Stimulated activated CD4-positive, alpha-beta T cell treated with anti-CD3 and anti-CD28 coated beads, Interleukin-4, amount 100 ng/mL, for 24 hours (primary cell): ENCODE measurements at places on chromosomes 6 and 20.

GRCh38 chr6:13868236-13868635, 53.9 kb upstream of the MCUR1 start:
- no peak for DNase-seq

DNA sequence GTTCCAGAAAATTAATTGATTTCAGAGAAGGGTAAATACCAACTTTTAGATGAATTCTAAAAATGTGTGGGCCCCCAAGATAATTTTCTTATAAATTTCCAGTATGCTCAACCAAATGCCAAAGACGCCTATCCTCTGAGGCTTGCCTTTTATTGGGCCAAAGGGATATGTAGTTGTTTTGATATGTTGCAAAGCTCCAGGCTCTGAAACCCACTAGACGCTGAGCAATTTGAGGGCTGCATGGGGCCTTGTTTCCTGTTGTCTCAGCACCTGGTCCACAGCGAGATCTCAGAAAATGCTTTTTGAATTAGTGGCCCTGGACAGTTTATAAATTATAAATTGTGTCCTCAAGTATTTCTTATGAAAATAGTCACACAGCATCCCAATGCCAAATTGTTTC, 397.2 kb downstream of the SAMD5 start:
- no peak for DNase-seq

DNA sequence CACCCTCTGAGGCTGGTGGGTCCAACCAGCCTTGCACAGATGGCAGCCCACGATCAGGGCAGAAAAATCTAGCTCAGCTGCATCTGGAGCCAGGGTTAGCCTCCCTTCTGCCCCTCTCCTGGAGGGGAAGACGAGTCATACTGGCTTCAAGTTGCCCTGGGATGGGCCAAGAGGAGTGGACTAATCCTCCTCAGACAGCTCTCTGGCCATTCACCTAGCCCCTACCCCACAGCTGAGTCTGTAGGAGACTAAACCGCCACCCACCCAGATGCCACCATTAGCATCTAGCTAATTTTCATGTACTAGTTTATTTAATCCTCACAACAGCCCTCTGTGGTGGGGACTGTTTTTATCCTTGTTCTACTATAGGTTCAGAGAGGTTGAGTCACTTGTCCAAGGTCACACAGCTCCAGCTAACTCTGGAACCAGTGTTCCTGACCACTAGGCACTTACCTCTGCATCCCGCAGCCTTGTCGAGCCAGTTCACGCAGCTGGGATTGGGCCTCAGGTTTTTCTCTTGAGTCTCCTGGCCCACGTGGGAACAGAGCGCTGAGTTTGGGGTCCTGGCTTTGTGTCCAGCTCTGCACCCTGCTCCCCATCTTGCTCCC, 48.5 kb upstream of the CCDC167 start:
- no peak for DNase-seq

DNA sequence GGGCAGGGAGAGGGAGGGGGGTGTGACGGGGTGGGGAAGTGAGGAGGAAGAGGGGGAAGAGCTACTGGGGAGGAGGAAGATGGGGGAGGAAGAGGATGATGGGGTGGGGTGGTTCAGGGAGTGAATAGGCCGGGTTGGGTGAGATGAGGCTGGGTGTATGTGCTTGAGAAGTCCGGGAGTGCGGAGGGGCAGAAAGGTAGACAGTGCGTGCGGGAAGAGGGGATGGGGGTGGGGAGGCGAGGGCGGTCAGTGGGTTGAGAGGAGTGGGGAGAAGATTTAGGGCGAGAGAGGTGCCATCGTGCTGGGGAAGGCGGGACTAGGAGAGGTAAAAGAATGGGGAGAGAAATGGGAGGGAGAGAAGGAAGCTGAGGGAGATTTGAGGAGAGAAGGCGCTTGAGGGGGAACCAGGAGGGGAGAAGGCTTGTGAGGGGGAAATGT, 30.9 kb upstream of the NOTCH4 start:
- no peak for DNase-seq

DNA sequence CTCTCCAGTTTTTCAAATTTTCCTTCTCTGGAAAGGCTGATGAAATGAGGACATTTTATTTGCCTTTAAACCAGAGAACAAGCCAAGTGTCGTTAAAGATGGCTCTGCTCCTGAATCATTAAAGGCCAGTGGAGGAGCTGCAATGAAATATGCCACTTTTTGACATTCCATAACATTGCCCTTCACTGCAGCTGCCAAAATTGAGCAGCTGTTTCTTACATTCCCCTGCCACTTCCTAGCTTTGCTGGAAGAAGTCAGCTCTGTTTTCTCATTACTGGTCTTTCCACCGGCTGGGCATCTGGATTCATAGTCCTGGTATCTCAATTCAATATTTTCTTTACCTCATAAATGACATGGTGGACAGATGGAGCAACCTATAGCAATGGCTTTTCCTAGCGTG, 45.5 kb upstream of the NRN1 start:
- DNase-seq: no peak

DNA sequence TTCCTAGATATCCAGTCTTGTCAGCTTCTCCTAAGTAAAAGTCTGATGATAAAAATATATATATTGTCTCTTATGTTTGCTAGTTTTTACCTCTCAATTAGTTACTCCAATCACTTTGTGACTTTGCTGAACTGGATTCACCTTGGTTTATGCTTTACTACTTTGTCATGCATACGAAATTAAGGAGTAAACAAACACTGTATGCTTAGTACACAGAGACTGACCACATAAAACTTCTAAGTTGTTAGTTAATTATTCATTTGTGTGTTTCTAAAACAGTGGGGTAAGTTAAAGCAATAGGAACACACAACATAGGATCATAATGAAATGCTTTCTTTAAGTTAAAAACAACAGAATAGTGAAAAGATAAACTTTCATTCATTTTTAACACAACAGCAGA, 877.3 kb upstream of the MAP3K7 start:
- no peak for DNase-seq

DNA sequence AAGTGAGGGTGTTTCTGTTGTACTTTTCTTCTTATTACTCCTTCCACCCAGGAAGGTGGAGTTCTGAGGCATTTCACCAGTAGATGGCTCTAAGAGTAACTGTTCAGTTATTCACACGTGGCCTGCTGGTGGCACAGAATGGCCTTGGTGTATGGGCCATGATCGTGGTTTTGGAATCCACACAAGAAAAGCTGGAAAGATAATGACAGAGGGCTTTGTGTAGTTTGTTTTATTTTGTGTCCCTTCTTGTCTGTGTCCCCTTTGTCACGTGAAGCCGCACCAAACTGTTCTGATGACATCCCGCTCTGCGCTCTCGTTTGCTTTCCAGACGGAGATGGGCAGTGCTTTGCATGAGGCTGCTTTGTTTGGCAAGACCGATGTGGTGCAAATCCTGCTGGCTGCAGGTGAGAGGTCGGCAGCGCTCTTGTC, 93.4 kb downstream of the ANKS1A start:
- no peak for DNase-seq

- DNase-seq: no peak
Observed at GRCh38 chr6:105564121-105564902, 161.4 kb upstream of the PREP start.

GRCh38 chr20:58277578-58278472, 31.7 kb upstream of the RAB22A start:
- DNase-seq: no peak

DNA sequence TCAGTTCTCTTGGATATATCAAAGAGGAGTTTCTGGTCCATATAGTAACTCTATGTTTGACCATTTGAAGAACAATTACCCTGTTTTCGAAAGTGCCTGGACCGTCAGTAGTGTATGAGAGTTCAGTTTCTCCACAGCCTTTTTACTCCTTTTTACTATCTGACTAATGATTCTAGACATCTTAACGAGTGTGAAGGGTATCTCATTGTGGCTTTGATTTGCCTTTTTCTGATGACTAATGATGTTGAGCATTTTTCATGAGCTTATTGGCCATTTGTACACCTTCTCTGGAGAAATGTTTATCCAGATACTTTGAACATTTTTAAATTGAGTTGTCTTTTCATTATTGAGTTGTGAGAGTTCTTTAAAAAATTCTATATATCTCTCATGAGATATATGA, 114.9 kb upstream of the ATXN1 start:
- no peak for DNase-seq

DNA sequence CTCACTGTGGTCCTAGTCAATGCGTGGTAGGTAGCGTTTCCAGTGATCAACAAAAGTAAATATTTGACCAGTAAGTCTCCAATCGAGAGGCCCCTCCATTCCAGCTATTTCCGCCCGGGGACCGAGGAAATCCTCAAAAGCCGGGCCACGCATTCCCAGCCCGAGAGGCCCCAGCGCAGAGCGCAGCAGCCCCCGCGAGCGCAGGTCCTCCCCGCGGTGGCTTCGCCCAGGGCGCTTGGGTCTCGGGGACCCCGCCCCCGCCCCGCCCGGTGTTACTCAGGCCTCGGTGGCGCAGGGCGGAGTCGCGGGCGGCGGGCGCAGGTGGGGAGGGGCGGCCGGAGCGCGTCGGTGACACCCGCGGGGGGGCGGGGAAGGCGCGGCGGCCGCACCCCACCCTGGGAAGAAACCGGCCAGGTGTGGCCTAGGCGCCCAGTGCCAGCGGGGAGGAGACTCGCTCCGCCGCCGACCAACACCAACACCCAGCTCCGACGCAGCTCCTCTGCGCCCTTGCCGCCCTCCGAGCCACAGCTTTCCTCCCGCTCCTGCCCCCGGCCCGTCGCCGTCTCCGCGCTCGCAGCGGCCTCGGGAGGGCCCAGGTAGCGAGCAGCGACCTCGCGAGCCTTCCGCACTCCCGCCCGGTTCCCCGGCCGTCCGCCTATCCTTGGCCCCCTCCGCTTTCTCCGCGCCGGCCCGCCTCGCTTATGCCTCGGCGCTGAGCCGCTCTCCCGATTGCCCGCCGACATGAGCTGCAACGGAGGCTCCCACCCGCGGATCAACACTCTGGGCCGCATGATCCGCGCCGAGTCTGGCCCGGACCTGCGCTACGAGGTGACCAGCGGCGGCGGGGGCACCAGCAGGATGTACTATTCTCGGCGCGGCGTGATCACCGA, at the start of gene DSP:
TSS of gene DSP (plus strand) at position 497 of the 890 bp plus-strand sequence. CDS start at position 742, 245 bp downstream.
- no peak for DNase-seq

GRCh38 chr6:160069050-160069454, 52.6 kb upstream of the SLC22A1 start:
- peak; percentile 8 for DNase-seq

- no peak for DNase-seq
Observed at GRCh38 chr6:109002051-109002697, 92.5 kb downstream of the SESN1 start.

GRCh38 chr20:31717478-31718201, 5.0 kb downstream of the BCL2L1 start:
- DNase-seq: peak; percentile 51

DNA sequence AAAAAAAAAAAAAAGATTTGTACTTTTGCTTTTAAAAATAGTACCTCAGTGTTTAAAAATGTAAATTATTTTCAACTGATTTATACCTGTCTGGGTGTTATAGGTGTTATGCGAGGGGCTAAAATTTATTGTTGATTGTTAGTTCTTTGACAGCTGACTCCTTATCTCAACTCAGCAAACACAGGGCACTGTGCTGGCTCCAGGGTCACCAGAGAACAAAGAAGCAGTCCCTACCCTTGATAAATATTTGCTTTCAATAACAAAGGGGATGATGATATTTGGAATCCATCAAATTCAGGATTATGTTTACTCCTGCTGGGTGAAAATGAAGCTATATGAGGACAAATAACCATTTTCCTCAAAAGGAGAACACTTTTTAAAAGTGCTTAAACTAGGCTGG, 34.2 kb upstream of the KAT14 start:
- no peak for DNase-seq

DNA sequence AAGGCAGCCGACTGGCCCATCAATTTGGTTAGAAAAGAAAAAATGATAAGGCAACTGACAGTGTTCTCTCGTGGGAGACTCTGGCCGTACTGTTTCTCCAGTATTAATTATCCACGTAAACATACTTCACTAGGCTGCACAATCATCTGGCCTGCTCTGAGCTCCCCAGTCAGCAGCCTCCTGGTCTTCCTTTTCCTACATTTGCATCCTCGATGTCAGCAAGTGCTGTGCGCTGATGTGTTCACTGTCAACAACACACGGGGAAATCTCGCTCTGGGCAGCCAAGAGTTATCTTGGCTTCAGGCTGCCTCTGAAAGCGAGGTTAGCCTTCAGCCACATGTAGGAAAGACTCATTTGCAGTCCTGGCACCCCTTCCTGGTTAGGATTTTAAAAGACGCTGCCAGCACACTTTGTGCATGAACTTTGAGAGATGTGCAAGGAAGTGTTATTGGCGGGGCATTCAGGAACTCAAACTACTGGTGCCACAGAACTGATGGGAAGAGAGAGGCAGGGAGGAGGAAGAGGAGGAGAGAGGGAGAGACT, 460.5 kb upstream of the ARID1B start:
- DNase-seq: no peak

GRCh38 chr6:134535831-134536230, 217.9 kb upstream of the SGK1 start:
- DNase-seq: no peak

GRCh38 chr6:108133594-108134179, 32.1 kb upstream of the NR2E1 start:
- no peak for DNase-seq

GRCh38 chr6:37840143-37840939, 20.8 kb downstream of the ZFAND3 start:
- DNase-seq: no peak

- peak; percentile 49 for DNase-seq
Observed at GRCh38 chr6:37731888-37732287, 34.2 kb upstream of the MDGA1 start.

DNA sequence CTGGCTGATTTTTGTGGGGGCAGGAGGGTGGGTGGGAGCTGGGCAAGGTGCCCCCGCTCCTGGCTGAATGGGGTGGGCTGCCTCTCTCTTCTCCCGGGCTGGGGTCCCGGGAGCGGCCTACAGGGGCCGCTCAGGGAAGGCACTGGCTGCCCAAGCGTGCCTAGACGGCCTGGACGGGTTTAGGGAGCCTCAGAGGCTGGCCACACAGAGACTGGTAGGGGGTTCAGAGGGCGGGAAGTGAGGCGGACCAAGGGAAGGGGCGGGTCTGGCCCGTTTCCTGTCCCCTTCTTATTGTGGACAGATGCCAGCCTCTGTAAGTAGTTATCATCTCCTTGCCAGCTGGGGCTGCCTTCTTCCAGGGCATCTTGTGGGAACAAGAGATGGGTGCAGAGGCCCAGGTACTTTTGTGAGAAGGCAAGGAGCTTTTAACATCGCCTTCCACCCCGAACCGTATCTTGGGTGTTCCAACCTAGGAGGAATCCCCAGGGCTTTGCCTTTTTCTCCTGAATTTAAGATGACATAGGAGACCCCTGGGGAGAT, 437 bp downstream of the CD40 start:
- peak; percentile 8 for DNase-seq
